ENCODE measurements at places on chromosomes 3 and 15. TPM values are rescaled to one million over a fixed set of nuclear protein-coding genes. Genes with fewer than 3 reads are reported as not detected.

ABI3BP gene
- 1.6 TPM for total RNA-seq

STARD5 gene
- 24.1 TPM for total RNA-seq

GAP43 gene
- 5.1 TPM for total RNA-seq

PRR20G gene
- total RNA-seq: not detected

COL6A5 gene
- 0.12 TPM for total RNA-seq

SELENOS gene
- total RNA-seq: 51.2 TPM

COMMD2 gene
- 27.3 TPM for total RNA-seq

GLDN gene
- total RNA-seq: 16.6 TPM

TGM5 gene
- total RNA-seq: not detected

IL5RA gene
- total RNA-seq: not detected

RARB gene
- total RNA-seq: 32.2 TPM

OR5H6 gene
- not detected for total RNA-seq

RNF123 gene
- 20.0 TPM for total RNA-seq

VEPH1 gene
- 31.8 TPM for total RNA-seq

All from smooth muscle cell of the coronary artery (primary cell).